Activated T-cell treated with anti-CD3 and anti-CD28 coated beads, Interleukin-2, amount 50 U/mL, for 72 hours (primary cell): ENCODE measurements at places on chromosomes 5 and 9.

DNA sequence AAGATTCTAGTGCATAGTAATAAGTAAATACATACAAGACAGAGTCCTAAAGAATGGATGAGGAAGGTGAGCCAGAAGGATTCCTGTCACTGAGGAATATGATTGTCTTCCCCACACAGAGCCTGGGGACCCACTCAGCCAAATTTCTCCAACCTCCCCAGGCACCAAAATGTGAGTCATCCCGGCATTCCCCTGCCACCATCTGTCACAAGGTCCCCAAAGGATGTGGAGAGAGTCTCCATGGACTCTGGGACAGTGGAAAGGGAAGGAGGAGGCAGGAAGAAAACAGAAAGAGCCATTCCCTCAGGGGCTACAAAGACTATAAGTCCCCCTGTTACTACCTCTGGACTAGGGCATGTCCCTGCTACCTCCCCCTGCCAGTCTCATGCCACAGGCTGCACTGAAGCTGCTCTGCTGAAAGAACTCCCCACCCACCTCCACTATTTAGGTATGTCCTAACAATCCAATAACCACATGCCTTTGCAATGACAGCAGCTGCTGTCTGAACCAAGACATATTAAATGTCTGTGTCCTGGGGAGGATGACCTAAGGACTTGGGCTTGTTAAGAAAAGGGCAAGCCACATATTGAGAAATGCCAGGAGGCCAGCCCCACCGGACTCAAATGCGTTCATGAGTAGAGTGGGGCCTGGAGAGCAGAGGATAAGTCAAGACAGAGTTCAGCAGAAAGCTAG lies 10.7 kb upstream of the OR5C1 start:
- no peak for DNase-seq

- no peak for DNase-seq
Observed at GRCh38 chr5:16457853-16458252, 7.7 kb downstream of the ZNF622 start.

GRCh38 chr5:33639474-33639873 lies 198.7 kb downstream of the TARS1 start:
- no peak for DNase-seq

DNA sequence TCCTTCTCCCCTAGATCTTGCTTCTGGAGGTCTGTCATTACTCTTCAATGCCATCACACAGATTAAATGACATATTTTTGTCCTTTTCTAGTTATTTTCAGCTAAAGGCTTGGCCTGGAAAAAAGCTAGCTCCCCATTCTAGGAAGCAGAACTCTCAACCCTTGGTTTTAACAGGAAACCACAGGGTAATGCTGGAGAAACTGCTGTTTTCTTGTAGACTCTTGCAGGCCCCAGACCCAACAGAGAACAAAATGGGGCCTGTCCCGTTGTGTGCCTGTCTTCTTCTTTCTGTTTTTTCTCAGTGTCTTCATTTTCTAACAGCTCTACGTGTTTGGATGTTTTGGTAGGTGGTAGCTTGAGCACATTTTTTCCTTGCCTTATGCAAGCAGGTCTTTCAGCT lies 21.5 kb downstream of the DCANP1 start:
- no peak for DNase-seq

GRCh38 chr5:151591144-151591819 lies at the start of gene FAT2:
FAT2 (minus strand) TSS chr5:151591331; CDS start chr5:151568931, 22,400 bp downstream.
- no peak for DNase-seq

DNA sequence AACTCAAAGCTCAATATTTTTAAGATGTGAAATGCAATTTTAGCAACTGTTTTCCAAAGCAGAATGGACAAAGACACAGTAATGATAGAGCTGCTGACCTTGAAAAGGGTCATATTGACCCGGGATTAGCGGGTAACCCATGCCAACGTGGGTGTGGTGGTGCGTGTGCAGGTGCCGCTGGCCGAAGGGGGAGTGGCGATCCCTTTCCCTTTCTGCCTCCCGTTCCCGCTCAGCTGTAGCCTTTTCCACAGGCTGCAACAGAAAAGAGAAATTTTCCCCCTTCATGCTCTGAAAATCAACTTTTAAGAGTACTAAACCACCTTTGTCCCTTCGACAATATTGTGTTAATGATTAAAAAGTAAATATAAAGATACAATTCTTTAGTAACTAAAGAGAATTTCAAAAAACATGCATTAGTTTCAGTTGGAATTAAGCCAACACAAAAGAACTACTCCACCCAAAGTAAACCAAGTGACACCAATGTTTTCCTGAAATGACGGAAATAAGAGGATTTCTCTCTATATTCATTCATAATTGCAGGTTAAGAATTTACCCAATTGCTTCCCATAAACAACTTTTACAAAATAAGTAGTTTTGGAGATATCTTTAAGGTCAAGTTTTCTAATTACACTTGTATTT lies 105.2 kb downstream of the ZNF608 start:
- no peak for DNase-seq

GRCh38 chr9:19181561-19181960 lies 48.9 kb upstream of the DENND4C start:
- no peak for DNase-seq

DNA sequence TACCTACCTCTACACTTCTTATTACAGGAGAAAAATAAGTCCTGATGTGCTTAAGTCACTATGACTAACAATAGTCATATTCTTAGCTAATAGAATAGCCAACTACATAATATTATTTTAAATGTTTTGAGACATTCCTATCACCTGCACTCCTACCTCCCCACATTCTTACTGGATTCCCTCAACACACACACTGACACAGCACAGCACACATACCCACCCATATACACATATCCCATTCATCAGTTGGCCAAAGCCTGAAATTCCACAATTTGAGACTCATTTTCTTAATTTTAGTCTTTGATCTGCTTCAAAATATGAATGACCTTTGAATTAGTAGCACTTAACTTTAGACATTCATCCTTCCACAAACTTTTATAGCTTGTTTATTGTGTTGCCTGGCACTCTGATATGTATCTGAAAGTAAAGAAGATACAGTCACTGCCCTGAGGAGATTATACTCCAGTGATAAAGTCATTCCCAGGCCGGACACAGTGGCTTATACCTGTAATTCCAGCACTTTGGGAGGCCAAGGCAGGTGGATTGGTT lies 168.3 kb upstream of the RASA1 start:
- no peak for DNase-seq

- DNase-seq = no peak
Observed at GRCh38 chr9:104227108-104227507, 133.0 kb downstream of the SMC2 start.

DNA sequence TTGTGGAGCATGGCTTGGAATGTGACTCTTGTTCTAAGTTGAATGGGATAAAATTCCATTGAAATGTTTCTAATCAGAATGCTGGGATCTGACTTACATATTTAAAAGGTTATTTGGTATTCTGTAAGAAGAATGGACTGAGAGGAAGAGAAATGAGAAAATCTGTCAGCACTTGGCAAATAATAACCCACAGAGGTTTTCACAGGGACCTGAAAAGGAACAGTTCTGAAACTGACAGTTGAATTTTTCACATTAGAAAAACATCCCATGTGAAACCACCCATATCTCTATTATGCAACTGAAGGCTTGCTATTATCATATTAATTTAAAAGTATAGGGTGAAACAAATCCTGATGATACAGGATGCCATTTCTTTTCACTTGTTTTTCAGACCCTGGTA lies 302.7 kb downstream of the EPB41L4A start:
- DNase-seq = no peak

DNA sequence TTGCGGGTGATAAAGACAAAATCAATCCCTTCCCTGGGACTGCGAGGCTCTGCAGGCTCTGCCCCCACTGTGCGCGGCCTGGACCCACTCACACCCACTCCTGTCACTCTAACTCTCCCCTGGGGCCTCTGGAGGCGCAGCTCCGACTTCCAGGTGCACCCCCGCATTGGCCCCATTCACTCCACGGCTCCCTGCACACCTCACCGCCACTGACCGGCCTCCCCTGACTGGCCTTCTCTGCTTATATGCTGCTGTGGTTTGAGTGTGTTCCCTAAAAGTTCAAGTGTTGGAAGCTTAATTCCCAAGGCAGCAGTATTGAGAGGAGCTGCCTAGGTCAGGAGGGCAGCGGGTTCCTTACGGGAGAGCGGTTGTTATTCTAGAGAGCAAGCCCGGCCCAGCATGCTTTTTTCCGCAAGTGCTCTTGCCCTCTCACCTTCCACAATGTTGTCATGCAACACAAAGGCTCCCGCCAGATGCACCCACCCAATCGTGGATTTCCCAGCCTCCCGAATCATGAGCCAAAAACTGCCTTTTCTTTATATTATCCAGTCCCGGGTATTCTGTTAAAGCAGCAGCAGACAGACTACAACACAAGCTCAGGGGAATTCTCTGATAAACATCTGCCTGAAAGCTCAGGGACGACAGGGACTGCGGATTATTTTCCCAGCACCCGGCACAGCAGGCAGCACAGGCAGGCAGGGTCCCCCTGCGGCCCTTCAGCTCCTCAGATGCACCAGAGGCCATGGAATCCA lies 73.5 kb upstream of the LRRTM2 start:
- DNase-seq = no peak

GRCh38 chr9:79694676-79695400 lies 123.1 kb downstream of the TLE4 start:
- DNase-seq = no peak

GRCh38 chr5:117800261-117800660 lies 1188.1 kb downstream of the DTWD2 start:
- no peak for DNase-seq

DNA sequence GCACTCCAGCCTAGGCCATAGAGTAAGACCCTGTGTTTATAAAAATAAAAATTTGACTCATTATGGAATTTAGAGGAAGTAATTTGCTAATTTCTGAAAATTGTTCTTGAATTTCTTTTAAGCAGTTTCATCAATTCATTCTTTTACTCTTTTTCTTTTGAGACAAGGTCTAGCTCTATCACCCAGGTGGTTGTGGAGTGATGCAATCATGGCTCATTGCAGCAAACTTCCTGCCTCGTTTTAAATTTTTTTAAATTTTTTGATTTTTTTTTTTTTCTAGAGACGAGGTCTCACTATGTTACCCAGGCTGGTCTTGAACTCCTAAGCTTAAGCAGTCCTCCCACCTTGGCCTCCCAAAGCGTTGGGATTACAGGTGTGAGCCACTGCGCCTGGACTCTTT lies 3.1 kb upstream of the CAMLG start:
- peak; percentile 14 for DNase-seq
